ENCODE measurements at places on chromosomes 13 and 19. TPM values are rescaled to one million over a fixed set of nuclear protein-coding genes. Genes with fewer than 3 reads are reported as not detected.

The PEAK3 gene
- total RNA-seq, result 0.22 TPM

- DNase-seq, result peak; percentile 6
Observed at GRCh38 chr13:77034881-77035280, 7.9 kb upstream of the FBXL3 start.

DNA sequence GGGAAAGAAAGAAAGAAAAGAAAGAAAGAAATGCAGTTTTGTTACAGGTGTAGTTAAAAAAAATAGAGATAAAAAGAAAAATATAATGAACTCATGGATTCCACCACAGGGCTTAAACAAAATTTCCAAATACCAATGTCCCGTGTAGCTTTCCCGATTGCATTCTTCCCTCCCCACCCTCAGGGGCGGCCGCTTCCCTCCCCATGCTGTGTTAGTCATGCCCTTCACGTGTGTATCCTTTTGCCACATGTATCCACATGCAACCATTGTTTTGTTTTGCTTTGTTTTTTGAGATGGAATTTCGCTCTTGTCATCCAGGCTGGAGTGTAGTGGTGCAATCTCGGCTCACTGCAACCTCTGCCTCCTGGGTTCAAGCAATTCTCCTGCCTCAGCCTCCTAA, 3.6 kb upstream of the KMT5C start:
- no peak for DNase-seq

GRCh38 chr13:45132369-45133064, 12.2 kb downstream of the GTF2F2 start:
- no peak for DNase-seq

GRCh38 chr13:59211606-59212005, 952.1 kb downstream of the DIAPH3 start:
- no peak for DNase-seq

- peak; percentile 34 for DNase-seq
Observed at GRCh38 chr19:47284324-47284899, 9.7 kb downstream of the INAFM1 start.
